ENCODE measurements at places on chromosomes 2 and 18. TPM values are rescaled to one million over a fixed set of nuclear protein-coding genes. Genes with fewer than 3 reads are reported as not detected.

DNA sequence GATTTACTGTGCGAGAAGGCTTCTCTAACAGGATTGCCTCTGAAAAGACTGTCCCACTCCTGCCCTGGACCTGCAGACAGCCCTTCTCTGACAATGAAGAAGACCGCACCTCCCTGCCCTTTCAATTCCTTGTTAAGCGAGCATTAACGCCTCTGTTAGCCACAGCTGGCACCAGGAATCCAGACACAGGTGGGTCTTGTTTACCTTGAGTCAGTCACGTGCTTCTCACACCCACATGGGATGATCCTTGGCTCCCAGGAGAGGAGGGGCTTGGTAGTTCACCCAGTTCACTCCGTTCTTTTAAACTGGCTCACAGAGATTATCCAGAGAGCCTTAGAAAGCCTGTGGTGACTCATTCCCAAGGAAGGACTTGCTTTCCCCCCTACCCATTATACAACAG, 410.5 kb upstream of the MEIS1 start:
- no peak for DNase-seq

DNA sequence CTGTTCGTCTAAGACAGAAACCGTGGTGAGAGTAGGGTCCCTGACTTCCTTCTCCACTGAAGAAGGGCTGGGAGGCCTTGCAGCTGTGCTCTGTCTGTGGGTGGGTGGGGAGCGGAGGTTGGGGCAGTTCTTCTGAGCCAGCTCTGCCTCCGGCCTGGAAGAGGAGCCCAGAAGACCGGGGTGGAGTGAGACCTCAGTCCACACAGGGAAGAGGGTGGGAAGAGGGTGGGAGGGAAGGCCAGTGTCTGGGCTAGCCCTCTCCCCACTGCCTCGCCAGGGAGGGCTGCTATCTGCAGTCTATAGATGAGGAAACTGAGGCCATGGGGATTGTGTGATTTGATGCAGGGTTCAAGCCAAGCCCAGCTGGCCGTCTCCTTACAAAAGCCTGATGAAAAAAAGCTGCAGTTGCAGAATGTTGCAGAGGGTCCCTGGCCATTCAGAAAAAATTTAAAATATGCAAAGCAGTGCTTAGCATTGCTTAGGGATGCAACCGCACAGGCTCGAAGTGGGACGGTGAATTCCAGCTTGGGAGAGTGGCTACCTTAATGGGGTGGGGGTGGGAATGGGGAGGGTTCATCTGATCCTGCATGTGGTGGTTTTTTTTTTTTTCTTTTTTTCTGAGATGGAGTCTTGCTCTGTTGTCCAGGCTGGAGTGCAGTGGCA, 181.6 kb upstream of the HS6ST1 start:
- DNase-seq, result no peak

The KANSL3 gene
- 29.1 TPM for total RNA-seq

DNA sequence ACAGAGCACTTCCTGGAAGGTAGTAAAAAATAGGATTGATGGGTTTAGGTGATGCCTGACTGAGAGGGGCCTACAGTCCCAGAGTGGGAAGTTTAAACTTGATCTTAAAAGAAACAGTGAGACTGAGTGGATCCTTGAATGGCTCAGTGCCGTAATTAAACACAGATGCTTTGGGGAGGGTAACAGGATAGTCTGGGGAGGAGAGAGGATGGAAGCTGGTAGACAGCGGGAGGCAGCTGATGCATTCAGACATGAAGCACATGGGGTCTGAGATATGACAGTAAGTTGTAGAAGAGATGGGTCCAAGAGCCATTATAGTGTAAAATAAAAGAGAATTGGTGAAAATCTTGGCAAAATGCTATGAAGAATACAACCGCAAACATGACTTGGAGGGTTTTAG, 54.4 kb downstream of the AOX1 start:
- DNase-seq, result no peak

DNA sequence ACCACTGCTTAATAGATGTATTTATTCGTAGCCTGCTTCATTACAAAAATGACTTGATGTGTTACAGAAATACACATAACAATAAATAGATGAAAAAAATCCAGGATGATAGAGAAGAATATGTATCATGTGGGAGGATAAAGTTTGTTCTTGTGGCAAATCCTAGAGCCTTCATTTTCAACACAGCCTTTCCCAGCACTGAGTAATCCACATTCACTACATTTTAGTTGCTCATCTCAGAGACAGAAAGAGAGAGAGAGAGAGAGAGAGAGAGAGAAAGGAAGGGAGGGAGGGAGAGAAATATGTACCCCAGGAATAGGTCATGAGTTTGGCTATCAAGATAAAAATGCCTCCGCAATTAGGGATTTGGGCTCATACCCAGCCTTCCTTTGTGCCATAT, 144.3 kb downstream of the RBMS1 start:
- no peak for DNase-seq

- no peak for DNase-seq
These were observed 1.6 kb upstream of the NFE2L2 start for GRCh38 chr2:177265824-177266817.

- DNase-seq, result no peak
These were observed 131.7 kb downstream of the TAF4B start for GRCh38 chr18:26357960-26358359.

DNA sequence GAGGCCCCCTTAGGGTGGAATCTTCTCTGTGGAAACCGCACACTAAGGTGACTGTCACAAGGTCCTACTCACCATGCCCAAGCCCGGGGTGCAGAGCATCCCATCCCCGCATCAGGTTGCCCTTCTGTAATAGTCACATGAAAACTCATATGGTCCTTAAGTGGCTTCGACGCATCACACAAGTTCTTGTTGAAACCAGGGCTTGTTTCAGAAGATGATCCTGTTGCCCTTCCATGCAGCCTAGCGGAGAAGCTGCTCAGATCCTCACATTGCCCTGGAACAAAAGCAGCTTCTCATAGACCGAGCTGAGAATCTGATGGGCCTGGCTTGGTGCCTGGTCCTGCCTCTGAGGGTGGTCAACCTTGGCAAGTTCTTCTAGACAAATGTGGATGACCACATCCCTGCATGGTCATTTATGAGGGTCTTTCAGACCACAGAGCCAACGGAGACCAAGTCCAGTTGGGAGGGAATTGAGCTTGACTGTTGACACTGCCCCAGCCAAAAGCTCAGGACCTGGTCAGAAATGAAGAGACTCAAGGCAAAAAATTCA, 54.1 kb downstream of the PDCL3 start:
- DNase-seq, result no peak

The IGFBP5 gene
- total RNA-seq, result 1.8 TPM

DNA sequence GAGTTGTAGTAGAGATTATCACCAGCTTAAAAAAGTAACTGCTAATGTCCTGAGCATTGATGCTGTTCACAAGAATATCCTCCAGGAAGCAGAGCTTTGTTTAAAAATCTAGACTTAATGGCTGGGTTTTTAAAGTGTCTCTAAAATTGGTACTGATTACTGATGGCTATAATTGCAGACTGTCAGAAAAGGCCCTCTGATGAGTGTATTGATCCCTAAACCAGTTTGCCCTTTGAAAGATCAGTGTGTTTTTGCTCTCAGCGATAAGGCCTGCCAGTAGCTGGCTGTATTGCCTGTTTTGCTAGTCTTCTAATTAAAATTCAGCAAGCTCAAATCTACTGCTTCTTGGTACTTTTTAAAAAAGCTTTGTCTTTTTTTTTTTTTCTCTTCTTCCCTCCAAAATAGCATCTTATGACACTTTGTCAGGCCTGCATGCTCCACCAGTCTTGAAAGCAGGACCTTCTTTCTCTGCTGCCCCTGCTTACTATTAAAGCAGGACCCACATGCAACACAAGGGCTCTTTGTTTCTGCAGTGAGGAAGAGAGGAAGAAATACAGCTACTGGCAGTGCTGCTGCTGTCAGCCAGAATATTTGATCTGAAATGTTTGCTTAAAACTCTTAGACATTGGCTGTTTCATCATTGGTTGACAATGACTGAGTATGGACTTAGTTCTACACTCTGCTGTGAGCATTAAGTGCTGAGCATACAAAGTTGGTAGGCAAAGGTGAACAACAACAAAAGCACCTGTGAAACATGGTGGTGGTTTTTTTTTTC, 1.8 kb downstream of the SEC11C start:
- DNase-seq, result no peak

- DNase-seq, result peak; percentile 22
These were observed at the start of gene NCK2 for GRCh38 chr2:105744909-105745853. NCK2 (plus strand) TSS chr2:105744912; CDS start chr2:105855064, 110,152 bp downstream.

DNA sequence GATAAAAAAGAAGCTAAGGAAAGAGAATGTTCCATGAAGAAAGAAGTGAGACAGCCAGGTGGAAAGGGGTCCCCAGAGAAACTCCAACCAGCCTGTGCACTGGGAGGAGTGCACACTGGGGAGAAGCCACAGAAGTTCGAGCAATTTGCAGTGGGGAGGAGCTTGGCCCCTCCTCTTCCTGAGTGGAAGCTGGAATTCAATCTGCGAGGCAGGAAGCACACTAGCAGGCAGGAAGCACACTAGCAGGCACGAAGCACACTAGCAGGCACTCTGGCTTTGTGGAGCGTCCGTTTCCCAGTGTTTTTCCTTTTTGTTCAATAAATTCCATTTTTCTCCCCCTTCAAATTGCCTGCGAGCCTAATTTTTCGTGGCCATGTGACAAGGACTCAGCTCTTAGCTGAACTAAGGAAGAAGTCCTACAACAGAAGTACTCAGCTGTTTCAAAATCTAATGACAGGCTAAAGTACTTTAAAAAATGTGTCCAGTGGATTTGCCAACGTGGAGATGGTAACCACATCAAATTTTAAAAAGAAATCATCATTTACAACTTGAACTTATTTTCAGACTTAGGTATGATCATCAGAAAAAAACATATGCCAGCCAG, 21.4 kb upstream of the SPIRE1 start:
- DNase-seq, result no peak

The LOXHD1 gene
- total RNA-seq, result not detected

DNA sequence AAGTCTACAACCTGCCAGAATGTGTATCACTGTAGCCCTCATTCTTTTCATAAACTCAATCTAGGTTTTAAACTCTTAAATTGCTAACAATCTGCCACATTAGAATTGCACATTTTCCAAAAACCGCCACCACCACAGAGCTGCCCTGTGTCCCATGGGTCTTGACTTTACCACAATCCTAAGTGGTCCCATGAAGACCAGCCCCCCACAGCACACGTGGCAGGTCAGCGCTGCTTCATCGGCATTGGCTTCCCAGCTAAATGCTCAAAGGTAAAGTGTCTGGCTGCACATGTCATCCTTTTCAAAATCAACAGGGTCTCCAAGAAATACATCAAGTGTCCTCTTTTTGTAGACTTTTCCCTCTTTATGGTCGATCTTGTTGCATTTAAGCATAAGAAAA, 2.4 kb downstream of the TBC1D8 start:
- DNase-seq, result no peak

The RAB12 gene
- total RNA-seq, result 15.4 TPM

The EFHD1 gene
- 0.69 TPM for total RNA-seq

The CCDC68 gene
- not detected for total RNA-seq

GRCh38 chr2:182893666-182894065, 27.2 kb upstream of the FRZB start:
- DNase-seq, result no peak

The OTOS gene
- total RNA-seq, result not detected

The ANKRD30BL gene
- not detected for total RNA-seq

DNA sequence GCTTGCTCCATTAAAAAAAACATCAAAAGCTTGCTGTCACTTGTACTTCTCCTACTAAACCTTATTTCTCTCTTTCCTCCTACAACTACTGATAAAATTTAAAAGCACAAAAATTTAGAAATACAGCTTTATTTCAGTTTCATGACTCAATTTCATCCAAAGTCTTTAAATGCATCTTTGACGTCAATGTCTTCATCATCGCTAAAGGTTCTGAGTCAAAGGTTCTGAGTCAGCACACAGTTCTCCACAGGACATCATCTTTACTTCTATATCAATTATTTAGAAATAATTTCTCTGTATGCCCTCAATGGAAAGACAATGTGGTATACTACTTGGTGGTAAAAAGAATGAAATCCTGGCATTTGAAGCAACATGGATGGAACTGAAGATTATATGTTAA, 163.9 kb upstream of the DNMT3A start:
- no peak for DNase-seq

GRCh38 chr18:46374850-46375249, 270.7 kb downstream of the HAUS1 start:
- no peak for DNase-seq

The LYPD1 gene
- total RNA-seq, result not detected

DNA sequence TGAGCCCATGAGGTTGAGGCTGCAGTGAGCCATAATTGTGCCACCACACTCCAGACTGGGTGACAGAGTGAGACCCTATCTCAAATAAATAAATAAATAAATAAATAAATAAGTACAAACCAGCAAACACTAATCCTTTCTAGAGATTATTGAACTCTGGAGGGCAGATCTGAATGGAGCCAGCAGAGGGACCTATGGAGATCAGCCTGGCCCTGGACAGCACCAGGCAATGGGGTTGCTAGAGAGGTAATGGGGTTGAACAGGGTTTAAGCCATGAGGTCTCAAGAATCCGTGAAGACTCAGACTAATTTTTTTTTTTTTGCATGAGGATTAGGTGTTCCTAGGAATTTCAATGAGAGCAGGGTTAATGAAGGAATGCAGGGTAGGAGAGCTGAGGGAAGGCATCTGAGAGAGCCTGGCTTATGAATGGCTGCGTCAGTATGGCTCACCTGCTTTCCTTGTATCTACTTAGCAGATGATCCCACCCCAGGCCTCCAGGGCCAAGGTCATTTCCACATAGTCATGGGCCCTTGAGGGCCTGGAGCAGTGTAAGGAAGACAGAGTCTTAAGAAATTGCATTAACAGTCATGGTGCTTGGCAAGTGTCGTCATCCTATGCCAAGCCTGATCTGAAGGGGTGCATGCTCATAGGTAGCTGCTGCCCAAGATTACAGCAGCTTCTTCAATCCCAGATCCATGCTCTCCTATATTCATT, 34.6 kb upstream of the IL37 start:
- no peak for DNase-seq

DNA sequence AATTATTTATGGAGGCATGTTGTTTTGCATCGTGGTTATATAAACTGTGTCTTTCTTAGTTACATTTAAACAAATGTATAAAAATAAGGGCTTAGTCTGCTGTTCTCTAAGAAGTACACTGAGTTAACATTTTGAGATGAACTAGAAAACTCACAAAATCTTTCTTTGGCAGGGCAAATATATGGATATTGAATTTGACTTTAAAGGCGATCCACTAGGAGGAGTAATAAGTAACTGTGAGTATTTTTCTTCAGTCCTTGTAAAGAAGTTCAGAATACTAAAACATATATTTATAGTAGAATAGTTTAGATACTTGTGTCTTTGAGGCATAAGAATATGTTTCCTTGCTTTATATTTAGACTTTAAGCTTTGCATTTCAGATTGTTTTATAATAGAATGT, 104.8 kb downstream of the MYO1B start:
- no peak for DNase-seq

DNA sequence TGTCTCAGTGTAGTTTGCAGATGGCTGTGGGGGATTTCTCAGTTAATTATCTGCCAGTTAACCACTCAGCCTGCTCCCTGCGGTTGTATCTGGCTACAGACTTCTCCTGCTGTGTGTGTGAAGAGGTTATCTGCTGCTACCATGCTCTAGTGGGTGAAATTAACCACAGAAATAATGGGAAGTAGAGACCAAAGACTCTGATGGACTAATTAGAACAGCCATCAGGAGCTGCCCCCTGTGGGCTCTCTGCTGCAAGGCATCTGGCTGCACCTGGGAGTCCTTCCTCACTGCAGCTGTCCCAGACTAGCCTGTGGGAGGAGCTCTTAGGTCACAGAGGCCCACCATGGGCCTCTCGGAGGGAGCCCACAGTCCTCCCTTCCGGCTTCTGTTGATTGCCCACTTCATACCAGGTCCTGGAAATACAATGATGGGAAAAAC, 66.6 kb downstream of the CTIF start:
- no peak for DNase-seq

Measured in activated T-cell treated with anti-CD3 and anti-CD28 coated beads, Interleukin-2, amount 50 U/mL, for 4 hours (primary cell).